ENCODE measurements at places on chromosomes 6 and 20. TPM values are rescaled to one million over a fixed set of nuclear protein-coding genes. Genes with fewer than 3 reads are reported as not detected.

DNA sequence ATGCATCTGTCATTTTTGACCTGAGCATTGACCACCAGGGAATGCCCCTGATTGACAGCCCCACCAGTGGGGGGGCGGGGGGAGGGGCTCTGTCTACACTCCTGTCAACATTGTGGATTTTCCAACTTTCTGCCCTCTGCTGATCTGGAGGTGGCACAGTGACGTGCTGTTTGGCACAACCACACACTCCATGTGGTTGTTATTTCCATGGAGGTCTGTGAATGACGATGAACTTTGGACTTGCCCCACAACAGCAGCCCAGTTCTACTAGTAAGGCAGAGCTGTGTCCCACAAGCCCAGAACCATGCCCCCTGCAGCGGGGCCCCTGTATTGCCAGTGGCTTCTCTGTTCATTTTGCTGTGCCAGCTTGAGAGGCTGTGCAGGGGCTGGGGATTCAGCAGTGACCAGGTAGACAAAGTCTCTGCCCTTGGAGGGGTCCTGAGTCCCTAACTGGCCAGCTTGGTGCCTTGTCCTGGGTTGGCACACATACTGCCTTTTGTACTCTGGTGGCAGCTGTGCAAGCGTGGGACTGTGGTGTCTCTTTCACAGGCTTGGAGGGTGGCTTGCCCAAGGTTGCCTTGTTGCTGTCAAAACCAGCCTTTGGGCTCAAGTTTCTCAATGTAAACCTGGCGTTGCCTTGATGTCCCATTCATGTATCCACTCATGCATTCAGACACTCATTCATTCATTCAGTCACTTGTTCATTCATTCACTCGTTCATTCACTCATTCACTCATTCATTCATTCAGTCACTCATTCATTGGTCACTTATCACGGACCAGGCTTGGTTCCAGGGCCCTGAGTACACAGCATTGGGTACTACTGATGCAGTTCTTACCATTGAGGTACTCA is 108.5 kb downstream of the SYCP2 start:
- H3K27ac ChIP-seq: no peak overlapping the region
- no peaks in the 10 kb centered on the region for H3K36me3 ChIP-seq
- H3K27me3 ChIP-seq: no peaks in the 10 kb centered on the region
- H3K4me1 ChIP-seq: no peaks in the 10 kb centered on the region
- no peak overlapping the region for H3K4me3 ChIP-seq
- DNase-seq: peak; percentile 13

DNA sequence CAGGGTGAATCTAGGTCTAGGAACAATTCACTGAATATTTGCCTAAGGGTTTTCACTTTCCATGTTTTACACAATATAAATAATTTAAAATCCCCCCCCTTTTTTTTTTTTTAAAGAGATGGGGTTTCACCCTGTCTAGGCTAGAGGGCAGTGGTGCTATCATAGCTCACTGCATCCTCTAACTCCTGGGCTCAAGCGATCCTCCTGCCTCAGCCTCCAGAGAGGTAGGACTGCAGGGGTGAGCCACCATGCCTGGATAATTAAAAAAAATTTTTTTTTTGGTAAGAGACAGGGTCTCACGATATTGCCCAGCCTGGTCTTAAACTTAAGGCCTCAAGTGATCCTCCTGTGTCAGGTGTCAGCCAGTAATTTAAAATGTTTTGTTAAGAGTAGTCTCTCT is 17.8 kb downstream of the QKI start:
- H3K27ac ChIP-seq: no peak overlapping the region
- DNase-seq: no peak
- H3K4me1 ChIP-seq: no peaks in the 10 kb centered on the region
- no peak overlapping the region for H3K4me3 ChIP-seq
- H3K27me3 ChIP-seq: no peaks in the 10 kb centered on the region

Gene ZNF831
- total RNA-seq: 0.20 TPM

Gene SFTA2
- 1.3 TPM for total RNA-seq

DNA sequence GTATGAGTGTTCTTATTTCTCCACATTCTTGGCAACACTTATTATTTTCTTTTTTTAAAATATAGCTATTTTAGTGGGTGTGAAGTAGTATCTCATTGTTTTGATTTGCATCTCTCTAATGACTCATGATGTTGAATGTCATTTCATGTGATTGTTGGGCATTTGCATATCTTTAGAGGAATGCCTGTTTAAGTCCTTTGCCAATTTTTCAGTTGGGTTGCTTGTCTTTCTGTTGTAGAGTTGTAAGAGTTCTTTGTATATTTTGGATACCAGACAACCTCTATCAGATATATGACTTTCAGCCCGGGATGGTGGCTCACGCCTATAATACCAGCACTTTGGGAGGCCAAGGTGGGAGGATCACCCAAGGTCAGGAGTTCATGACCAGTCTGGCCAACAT is 5.1 kb upstream of the POPDC3 start:
- H3K36me3 ChIP-seq: no peaks in the 10 kb centered on the region
- no peak for DNase-seq
- no peak overlapping the region for H3K27ac ChIP-seq

GRCh38 chr20:5088688-5089087 is 31.1 kb downstream of the PCNA start:
- no peak overlapping the region for H3K4me3 ChIP-seq
- no peaks in the 10 kb centered on the region for H3K36me3 ChIP-seq
- DNase-seq: no peak
- H3K27ac ChIP-seq: no peak overlapping the region
- H3K27me3 ChIP-seq: no peaks in the 10 kb centered on the region

Gene TMEM244
- not detected for total RNA-seq

Gene TCF21
- total RNA-seq: 5.1 TPM

GRCh38 chr6:20688710-20689500 is 154.6 kb downstream of the CDKAL1 start:
- no peaks in the 10 kb centered on the region for H3K36me3 ChIP-seq
- no peak for DNase-seq

DNA sequence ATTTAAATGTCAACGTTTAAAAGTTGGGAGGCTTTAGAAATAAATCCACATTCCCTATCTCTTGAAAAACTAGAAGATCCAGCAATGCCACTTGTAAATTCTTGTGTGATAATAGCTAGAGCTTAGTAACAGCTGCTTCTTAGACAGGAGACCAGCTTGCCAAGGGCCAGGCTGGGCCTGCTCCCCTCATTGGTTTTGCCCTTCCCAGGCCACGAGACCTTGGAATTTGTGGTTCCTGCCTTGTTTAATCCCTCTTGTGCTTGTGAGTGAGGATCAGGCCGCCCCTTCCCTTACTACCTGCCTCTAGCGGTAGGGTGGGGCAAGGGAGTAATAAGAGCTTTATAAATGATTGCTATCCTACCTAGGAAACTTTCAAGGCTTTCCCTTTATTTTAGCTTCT is 363.5 kb downstream of the SYNE1 start:
- H3K27me3 ChIP-seq: no peaks in the 10 kb centered on the region
- no peak for DNase-seq
- H3K27ac ChIP-seq: no peak overlapping the region
- no peak overlapping the region for H3K4me3 ChIP-seq

Gene SLC22A2
- total RNA-seq: not detected

Gene RFX6
- total RNA-seq: 1.6 TPM

Gene DLK2
- total RNA-seq: 0.19 TPM

Data from colonic mucosa (tissue), 4 donors.